ENCODE measurements at places on chromosomes 5 and 9.

- DNase-seq = no peak
Measured at GRCh38 chr5:77300451-77300850, 90.0 kb downstream of the PDE8B start.

- no peak for DNase-seq
Measured at GRCh38 chr9:121975801-121976277, 117.3 kb downstream of the TTLL11 start.

DNA sequence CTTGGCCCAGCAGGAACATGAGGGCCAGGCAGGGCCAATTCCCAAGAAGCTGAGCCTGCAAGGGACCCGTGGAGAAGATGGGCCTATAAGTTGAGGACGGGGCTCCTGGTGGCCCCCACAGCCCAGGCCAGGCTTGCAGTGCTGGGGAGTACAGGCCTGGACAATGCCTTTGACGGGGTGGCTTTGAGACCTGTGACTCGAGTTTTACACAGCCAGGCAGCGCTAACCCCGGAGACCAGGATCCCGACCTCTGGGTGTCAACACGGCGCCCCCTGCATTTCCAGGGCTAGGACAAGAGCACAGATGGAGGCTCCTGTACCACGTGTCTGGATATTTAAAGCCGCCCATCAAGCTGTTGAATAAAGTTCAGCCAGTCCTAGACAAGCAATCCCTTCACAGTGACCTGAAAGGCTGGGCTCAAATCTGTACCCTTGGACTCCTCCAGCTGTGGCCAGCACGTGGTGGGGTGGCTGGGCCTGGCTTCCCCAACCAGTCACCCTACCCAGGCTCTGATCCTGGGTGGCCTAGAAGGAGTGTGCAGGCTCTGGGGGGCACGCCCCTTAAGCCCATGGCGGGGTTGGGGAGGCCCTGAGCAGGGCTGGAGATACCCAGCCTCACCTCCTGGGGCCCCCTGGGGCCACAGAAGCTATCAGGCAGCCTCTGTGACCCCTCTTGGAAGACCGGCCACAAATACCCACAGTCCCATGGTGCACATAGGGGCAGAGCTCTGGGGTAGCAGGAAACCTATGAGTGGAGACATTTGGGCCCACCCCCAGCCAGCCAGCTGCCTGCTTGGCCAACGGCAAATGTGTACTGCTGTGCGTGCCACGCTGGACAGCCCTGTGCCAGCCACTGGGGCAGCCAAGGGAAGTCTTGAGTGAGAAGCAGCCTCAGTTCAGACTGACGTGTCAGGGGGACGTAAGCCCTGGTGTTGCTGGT, 88.7 kb downstream of the NTNG2 start:
- no peak for DNase-seq

DNA sequence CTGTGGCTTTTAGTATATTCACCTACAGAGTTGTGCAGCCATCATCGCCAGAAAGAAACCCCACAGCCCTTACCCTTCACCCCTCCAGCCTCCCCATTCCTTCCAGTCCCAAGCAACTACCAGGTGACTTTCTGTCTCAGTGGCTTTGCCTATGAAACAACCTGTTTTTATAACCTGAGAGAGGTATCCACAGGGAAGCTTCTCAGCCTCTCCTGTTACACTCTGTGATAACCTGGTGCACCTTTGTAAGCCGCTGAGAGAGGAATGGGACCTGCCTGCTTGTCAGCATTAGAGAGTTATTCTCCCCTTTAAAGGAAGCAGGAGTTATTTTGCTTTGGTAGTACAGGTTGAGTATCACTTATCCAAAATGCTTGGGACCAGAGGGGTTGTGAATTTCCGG, 93.6 kb downstream of the TRIO start:
- DNase-seq = no peak

- DNase-seq = peak; percentile 72
Measured at GRCh38 chr9:69542942-69543704, 129.0 kb downstream of the APBA1 start.

DNA sequence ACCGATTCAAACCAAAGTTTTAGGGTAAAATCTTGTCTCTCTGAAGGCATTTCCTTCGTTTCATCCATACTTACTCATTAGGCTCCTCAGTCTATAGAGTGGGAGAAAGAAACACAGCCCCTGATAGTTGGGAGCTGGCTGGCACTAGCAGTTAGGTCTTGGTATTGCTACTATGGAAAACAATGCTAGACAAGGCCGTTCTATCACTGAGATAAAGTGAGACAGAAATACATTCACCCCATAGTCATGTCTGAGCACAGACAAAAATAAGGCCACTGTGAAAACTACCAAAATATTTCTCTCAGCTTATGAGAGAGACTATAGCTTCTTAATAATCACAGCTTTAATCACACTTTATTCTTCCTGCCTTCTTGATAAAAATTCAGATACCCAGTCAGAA, 28.7 kb upstream of the KCNV2 start:
- no peak for DNase-seq

DNA sequence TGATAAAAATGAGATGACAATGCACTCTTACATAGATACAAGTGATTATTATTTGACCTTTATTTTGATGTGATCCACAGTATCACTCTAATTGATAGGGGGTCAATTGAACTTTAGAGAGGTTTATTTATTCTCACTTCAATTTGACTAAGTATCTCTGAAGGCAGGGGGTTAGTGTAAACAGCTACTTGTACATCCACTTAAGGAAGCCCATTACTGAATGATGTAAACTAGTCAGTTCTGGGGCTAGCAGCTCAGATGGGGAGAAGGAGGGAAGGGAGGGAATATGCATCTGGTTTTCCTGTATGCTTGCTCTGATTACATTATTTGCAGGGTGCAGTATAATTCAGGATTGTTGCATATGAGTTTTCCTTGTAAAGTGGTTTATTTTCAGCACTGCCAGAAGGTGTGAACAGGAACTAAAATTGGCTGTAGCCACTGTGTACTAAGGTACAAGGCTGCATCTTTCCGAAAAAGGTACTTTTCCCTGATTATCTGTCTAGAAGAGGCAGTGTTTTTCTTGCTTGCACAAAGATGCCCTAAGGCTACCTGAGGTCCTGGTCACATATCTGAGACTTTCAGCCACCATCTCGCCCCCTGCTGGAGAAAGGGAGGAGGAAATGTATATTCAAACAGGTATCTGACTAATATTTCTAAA, 51.2 kb downstream of the MRPS27 start:
- no peak for DNase-seq

Data from Ammon's horn (tissue), 1 donor.